Aorta (tissue), 5 donors: ENCODE measurements at places on chromosomes 16 and 17. TPM values are rescaled to one million over a fixed set of nuclear protein-coding genes. Genes with fewer than 3 reads are reported as not detected.

Gene SNN
- 15.1 TPM for total RNA-seq

Gene SPAG9
- total RNA-seq: 151 TPM

Gene FBXW10
- 0.12 TPM for total RNA-seq

Gene FBRS
- 56.0 TPM for total RNA-seq

Gene ABCA6
- 200 TPM for total RNA-seq

Gene C17orf113
- 0.32 TPM for total RNA-seq

Gene SLFN13
- 31.0 TPM for total RNA-seq

Gene TPSD1
- not detected for total RNA-seq

Gene KRTAP3-1
- not detected for total RNA-seq

Gene HIGD1B
- total RNA-seq: 1.3 TPM

Gene BCL6B
- 16.4 TPM for total RNA-seq

Gene KRT20
- total RNA-seq: not detected

Gene LIG3
- total RNA-seq: 33.0 TPM

Gene TMEM238L
- not detected for total RNA-seq

Gene HNF1B
- total RNA-seq: not detected

Gene CEP295NL
- 10.1 TPM for total RNA-seq

Gene KCNJ12
- total RNA-seq: 4.0 TPM

Gene CCL16
- total RNA-seq: 1.1 TPM

Gene CCL3
- total RNA-seq: 6.6 TPM

Gene MINK1
- 64.2 TPM for total RNA-seq
